ENCODE measurements at places on chromosomes 11 and 22. TPM values are rescaled to one million over a fixed set of nuclear protein-coding genes. Genes with fewer than 3 reads are reported as not detected.

DNA sequence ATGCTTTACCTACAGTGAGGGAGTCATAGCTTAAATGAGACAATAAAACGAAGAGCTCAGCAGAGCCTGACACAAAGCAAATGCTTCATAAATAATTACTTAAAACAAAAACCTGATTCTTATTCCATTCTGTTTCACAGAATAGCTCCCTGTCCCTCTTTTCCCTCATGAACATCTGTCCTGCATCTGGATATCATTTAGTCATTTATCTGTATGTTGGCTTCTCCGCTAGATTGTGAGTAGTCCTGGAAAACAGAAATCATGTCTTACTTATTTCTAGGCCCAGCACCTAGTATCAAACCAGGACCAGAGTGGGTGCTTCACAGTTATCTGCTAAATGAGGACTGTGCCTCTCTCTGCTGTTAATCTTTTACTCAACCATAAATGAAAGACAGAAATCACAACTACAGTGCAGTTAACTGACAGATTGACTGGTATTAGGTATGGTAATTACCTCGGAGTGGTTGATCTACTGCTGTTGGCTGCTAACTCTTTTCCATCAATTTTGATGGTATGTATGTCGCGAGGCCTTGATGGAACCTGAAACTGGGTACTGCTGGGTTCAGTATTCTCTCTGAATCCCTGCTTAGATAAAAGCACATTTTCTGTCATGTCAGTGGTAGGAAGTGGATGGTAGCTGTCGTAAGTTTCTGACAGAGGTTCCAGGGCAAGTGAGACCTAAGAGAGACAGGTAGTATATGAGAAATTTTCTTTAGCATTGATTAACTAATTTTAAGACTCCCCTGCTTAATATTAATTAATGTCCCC is 31.5 kb downstream of the C2CD3 start:
- DNase-seq = no peak

- DNase-seq = no peak
These were observed 237.8 kb downstream of the GRIK4 start for GRCh38 chr11:120749395-120749794.

DNA sequence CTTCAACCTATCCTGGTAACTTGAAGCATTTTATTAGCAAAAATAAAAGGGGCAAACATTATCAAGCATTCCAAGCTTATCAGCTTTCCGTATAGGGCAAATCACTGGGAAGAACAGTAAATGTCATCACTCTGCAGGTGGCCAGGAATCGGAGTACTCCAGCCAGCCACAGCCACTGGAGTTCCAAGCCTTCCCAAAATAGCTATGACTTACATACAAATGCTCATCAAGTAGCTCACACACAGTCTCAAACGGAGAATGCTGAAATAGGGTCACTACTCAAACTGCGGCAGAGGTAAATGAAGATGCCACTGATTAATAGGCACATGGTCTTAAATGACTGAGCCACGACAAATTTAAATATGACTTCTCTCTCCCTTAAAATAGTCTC is 2.1 kb downstream of the USP28 start:
- DNase-seq = no peak

GRCh38 chr11:16912692-16913111 is 101.5 kb downstream of the PLEKHA7 start:
- DNase-seq = no peak

MFRP gene
- total RNA-seq = not detected

DNA sequence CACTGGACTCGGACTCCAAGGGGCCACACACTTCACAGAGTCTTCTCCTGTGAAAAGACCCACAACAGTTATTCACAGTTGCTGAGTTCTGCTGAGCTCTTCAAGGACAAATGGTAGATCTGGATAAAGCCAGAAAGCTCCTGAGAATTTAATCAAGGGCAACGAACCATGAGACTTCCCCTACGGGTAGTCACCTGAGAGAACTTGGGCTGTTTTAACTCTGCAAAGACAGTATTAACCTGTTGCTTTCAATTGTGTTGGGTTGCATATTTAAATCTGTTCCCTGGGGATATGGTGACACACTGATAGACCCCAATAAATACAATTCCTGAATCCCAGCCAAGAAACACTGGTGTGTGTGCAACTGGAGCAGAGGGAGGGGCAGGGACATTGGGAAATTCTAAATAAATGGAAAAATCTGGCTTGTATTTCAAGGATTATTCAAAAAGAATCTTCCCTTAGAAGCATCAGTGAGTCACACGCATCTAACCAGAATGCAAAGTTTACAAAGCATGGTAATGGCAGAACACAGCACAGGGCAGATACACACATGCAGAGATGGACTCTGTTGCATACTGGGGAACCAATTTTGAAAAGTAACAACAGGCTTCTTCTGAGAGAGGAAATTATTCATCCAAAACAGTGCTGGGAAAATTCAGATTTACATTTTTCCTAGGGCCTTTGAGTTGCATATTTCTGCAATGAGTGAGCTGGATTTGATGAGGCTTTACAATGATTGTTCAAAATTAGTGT is 4.0 kb downstream of the KCNJ1 start:
- DNase-seq = no peak

PATE1 gene
- not detected for total RNA-seq

HPX gene
- 0.40 TPM for total RNA-seq

DNA sequence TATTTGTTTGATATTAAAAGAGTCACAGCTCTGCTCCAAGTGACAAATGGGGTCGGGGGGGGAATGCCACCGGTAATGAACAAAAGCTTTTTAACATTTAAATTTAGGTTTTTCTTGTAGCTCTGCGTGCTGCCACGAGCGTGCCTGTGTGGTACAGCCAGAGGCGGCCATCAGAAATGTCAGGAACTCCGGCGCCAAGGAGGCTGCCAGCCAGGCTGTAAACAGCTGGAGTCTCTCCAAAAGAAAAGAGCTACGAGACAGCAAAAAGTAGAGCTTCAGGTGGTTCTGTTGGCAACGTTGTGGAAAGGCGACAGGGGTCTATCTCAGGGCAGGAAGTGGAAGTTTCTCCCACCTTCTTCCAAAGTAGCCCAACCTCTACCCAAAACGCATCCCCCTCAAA is 532.8 kb downstream of the OPCML start:
- no peak for DNase-seq
